ENCODE measurements at places on chromosomes 6 and 20.
A peak's percentile ranks its signal among the peaks of the same experiment; 100 is the strongest.

GRCh38 chr6:148440877-148441453 is 98.3 kb downstream of the SASH1 start:
- DNase-seq = peak; percentile 74

DNA sequence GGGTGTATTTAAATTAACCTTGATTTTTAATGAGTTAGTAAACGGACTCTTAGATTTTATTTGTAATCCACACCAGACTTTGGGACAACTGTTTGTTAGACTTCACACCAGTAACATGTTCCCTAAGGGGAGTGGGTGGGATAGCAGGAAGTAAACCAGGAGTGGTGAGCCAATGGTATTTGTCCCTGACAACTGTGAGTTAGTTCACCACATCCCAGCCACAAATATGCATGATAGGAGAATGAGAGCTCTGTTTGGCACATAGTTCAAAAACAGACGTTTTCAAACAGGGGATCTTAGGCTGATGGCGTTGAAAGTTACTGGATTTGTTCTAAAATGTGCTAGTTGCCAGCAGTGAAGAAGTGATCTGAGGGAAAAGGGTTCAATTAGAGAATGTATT is 18.7 kb upstream of the COL10A1 start:
- peak; percentile 89 for DNase-seq

DNA sequence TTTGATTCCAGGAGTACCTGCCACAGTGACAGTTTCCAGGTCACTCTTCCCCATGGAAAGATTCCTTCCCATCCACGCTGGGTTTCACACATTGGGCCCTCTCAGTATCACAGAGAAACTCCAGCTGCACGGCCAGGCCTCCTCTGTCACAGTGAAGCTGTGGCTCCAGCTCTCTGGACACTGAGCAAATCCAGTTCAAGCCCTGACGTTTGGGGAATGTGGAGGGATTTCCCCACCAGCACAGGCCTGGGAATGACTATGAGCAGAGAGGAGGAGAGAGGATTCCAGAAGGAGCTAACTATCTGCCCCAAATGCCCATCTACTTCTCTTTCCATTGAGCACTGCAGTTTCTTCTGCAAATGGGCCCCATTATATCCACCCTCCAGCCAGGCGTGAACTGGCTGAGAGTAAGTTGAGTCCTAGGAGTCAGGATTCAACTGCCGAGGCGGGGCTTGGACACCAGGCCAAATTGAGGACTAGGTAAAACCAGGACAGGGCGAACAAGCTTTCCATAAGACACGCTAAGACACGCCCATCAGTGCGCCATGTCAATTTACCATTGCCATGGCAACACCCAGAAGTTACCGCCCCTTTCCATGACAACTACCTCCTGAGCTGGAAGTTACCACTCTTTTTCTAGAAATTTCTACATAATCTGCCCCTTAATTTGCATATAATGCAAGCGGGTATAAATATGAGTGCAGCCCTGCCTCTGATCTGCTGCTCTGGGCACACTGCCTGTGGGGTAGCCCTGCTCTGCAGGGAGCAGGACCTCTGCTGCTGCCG is 9.2 kb upstream of the BNIP5 start:
- DNase-seq = no peak

DNA sequence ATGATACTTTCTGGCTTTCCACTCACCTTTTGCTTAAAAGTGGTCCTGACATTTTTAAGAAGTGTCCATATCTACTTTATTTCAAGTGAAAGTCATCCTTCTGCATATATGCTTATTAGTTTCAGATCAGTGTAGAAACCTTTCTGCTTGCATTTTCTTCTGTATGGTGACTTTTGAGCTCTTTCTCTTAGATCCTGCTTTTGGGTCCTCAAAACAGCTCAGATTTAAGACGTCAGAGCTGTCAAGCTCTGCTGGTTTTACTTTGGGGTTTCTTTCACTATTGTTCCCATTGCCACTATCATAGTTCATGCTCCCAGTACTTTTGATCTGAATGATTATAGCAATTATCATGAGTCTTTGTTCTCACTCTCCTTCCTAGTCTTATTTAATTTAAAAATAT is 41.7 kb downstream of the BCKDHB start:
- no peak for DNase-seq

- no peak for DNase-seq
Observed at GRCh38 chr6:162533009-162533400, 194.6 kb downstream of the PRKN start.

- no peak for DNase-seq
Observed at GRCh38 chr6:99137314-99137713, 189.6 kb upstream of the FBXL4 start.

DNA sequence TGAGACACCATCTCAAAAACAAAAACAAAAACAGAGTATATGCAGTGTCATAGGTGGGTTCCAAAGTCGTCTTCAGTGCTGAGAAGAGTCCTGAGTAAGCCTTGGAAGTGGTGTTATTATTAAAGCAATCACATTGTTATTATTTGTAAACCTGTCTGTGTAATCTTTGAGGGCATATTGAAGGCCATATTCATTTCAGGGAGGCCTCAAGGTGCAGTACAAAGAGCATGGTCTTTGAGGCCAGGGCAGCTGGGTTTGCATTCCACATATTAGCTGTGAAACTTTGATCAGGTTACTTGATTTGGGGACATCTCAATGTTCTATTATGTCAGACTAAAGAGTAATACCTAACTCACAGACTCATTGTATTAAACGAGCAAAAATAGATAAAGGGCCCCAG is 139.3 kb upstream of the SOX4 start:
- no peak for DNase-seq

DNA sequence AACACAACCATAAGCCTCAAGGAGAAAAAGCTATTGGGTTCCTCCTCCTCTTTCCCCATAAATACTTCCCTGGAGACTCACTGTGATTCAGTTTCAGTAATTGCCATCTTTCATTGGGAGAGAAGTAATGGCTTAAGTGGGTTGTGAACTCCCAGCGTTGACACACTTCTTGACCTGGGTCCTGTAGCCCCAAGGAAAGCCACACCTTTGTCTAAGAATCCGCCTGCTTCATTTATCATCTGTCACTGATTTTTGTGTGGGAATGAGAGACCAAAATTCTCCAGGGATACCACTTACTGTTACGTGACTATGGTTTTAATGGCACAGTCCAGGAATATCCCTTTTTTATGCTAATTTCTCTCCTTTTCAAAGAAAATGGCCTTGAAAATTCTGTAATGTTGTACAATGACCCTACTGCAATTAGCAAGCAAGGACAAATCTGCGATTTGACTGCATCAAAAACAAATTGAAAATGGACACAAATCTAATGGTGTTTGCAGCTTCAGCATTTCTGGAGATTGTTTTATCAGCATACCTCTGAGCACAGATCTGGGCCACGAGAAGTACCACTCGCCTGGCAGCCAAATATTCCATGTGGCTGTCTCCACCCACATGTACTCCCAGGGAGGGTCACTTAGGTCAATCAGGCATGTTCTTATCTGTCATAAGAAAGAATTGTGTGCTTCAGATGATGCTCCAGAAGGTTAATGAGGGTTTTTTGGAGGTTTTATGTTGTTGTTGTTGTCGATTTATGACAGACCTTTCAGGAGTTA is 29.8 kb downstream of the DCBLD1 start:
- no peak for DNase-seq
